Stimulated activated CD8-positive, alpha-beta memory T cell treated with anti-CD3 and anti-CD28 coated beads, Interleukin-4, amount 100 ng/mL, for 1 hour (primary cell): ENCODE measurements at places on chromosomes 6 and 20.

- no peak for DNase-seq
Observed at GRCh38 chr6:71965404-71965803, 79.1 kb downstream of the RIMS1 start.

DNA sequence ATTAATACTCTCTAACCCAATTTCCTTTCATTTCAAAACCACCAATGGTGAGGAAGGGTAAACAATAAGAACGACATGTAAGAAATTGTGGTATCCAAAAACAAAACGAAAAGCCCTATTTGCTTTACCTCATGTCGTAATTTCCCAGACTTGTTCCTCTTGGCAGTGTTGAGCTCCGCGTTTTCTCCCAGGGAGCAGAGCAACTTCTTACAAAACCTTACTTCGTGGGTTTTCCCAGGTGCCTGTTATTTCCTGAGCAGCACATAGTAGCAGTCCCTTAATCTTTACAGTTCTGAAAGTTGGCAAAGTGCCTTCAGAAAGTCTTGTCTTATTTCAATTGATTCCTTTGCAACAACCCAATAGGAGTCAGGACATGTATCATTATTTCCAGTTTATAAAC, 207.9 kb upstream of the MARCKS start:
- no peak for DNase-seq

- no peak for DNase-seq
Observed at GRCh38 chr6:6319952-6320811, at the start of gene F13A1. F13A1 (minus strand) TSS chr6:6320662; CDS start chr6:6318664, 1,998 bp downstream.

DNA sequence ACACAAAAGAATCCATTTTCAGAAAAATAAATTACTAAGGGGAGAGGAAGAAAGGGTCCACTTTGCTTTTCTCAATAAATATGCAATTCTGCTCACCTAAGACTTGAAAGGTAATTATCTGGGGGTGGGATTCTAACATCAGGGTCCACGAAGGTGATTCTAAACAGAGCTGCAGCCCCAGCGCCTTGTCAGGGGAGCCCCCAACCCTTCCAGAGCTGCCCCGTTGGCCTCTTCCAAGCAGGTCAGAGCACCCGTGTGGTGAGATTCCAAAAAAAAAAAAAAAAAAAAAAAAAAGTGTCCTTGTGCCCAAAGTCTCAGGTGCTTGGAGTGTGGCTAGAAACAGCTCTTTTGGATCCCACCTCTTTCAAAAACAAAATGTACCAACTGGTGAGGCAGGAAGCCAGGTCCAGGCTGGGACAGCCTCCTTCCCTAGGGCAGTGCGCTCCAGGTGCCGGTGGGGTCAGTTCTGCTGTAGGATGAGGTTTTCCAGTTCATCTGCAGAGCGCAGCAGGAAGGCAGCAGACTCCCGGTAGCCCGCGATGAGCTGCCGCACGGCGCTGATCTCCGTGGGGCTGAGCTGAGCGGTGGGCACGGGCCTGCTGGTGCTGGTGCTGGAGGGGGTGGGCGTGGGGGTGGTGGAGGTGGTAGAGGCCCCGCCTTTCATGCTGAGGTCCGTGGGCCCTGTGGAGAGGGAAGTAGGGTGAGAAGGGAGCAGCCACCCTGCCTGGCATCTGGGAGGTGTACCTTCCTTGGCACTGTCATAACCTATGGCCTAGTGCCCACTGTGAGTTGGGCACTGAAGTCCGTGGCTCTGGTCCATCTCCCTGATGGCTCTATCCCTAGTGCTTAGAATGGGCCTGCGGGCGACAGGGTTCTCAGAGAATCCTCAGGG, 89.3 kb downstream of the ASXL1 start:
- no peak for DNase-seq

GRCh38 chr20:8155229-8155628, 23.2 kb downstream of the PLCB1 start:
- DNase-seq, result no peak

DNA sequence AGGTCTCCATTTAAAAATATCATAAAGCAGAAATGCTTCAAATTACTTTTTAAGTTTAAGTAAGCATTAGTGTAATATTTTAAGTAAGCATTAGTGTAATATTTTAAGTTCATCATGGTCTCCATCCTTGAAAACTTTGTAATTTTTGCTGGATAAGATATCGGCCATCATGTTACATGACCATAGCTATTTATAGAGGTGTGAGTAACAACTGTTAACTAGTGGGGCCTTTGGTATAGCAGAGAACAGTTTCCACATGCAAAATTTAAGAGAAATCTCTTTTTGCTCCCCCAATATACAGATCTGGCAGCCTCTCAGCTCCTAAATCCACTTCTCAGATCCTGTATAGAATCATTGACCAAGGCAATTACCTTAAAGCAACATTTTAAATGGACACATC, 468 bp downstream of the TRDN start:
- no peak for DNase-seq

DNA sequence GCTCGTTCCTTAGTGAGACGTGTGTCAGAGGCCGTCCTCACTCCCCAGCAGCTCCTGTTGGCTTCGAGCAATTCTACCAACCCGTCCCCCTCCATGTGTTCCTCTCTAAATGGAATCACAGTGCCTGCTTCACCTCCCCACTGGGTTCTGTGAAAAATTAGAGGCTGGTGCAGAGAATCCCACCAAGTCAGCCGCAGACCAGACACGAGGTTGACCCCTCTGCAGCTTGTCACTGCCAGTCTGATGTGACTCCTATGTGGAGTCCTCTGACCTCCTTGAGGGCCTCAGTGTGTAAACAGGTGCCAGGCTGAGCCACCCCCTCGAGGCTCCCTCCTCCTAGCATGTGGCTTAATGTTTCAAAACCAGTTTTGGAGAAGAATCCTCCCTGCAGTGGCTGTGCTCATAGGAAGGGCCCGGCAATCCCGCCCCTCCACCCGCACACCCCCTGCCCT, 12.6 kb upstream of the IRF4 start:
- no peak for DNase-seq

GRCh38 chr20:61026173-61026572, 225.9 kb upstream of the CDH4 start:
- no peak for DNase-seq

DNA sequence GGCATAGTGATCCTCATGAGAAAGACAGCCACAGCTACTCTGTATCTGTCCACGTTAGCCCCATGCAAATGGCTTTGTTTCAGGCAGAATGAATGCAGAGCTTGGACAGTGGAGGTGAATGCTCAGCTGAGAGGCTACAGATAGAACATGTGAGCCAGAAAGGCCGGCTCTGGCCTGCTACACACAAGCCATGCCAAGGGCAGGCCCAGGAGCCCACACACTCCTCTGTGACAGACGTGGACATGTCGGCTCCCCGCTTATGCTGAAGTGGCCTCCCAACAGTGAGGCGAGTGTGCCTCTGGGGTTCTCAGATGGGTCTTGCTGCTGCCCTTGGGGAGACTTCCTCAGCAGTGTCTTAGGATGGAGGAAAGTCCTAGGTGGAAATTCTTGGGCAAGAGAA, 159.6 kb downstream of the SYNDIG1 start:
- no peak for DNase-seq

DNA sequence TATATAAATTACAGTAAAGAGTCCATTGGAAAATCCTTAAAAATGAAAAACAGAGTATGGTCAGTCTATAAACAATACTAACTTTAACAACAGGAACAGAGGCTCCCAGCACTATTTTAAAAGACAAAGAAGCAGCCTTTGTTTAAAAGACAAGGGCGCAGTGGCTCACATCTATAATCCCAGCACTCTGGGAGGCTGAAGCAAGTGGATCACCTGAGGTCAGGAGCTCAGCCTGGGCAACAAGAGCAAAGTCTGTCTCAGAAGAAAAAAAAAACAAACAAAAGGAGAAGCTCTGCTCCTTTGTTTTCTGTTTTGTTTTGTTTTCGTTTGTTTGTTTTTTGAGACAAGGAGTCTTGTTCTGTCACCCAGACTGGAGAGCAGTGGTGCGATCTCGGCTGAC, 89.4 kb downstream of the DTNBP1 start:
- no peak for DNase-seq

DNA sequence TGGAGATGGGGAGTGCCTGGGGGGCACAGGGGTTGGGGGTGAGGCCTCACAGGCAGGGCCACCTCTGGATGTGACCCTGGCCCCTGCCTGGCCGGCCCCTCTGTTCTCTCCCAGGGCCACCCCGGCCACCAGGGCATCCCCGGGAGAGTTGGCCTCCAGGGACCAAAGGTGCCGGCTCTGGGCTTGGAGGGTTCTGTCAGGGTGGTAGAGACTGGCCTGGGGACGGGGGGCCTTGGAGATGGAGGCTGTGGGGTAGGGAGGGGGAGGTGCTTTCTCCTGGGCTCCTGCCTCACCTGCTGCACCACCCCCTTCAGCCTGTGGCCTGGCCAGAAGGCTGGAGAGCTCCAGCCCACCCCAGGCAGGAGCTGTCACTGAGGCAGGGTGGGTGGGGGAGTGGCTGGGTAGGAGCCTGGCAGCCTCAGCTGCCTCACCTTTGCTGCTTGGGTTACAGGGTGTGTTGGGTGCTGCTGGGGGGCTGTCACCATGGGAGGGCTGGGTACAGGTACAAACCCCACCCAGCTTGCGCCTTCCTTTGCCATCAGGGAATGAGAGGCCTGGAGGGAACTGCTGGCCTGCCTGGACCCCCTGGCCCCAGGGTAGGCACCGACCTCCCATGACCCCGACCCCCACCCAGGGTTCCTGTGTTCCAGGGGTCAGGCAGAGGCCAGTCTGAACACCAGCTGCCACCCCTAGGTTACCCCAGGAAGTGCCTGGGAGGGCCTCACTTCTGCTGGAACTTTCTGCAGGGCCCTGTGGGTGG, 32.7 kb downstream of the COL20A1 start:
- DNase-seq, result no peak

DNA sequence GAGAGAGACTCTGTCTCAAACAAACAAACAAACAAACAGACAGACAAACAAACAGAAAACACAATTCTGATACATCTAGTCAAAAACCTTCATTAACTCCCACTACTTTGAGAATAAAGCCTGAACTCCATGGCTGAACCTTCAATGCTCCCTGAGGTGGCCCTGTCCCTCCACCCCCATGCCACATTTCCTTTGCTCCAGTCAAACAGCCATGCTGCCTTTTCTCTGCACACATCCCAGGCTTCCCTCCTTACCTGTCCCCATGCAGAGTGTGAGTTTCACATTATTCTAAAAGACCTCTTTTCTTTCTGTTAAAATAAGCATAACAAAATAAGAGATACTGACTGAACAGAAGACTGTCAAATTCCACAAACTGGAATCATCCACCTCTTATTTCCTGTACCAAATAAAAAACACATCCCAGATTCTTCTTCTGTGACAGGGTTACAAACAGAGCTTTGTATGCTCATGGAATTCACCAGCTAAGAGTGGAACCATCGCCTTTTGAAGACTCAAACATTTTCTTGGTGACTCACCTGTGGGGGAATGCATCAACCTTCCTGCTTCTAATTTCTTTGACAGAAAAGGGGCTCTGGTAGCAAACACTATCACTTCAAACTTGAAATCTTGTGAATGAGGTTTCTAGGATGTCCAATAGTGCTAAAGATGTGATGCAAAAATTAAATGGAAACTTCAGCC, 71.0 kb upstream of the SLC22A16 start:
- DNase-seq, result no peak

DNA sequence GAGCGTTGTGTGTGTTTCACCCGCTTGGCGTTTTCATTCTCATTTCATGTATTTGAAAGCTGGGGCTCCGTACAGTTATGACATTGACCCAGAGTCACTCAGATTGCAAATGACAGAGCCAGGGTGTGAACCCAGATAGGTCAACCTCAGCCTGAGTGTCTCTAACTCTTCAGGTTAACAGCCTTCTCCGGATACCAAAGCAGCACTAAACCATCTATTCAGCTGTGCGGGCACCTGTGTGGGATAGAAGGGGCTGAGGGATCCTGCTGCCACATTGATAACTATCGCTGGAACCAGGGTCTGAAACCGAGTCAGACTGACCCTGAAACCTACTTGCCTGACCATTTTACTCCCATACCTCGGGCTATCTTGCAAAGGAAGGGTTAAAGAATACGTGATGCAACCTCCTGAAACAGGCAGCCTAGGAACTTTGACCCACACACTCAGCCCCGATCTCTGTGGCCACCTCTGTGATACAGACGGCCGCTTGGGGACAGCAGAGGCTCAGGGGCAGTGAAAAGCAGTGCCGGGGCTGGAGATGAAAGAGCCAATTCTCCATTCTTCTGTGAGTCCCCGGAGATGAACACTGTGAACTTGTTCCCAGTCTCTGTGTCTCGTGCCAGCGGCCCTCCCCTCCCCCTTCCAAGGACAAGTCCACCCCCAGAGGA, 233.5 kb upstream of the QKI start:
- DNase-seq, result no peak

GRCh38 chr6:18245642-18246041, 18.7 kb downstream of the DEK start:
- DNase-seq, result no peak

- no peak for DNase-seq
Observed at GRCh38 chr6:158460602-158461169, 99.2 kb upstream of the TMEM181 start.

GRCh38 chr20:34240693-34241615, at the start of gene ASIP:
ASIP (plus strand) TSS chr20:34241423; CDS start chr20:34260375, 18,952 bp downstream.
- DNase-seq, result no peak

DNA sequence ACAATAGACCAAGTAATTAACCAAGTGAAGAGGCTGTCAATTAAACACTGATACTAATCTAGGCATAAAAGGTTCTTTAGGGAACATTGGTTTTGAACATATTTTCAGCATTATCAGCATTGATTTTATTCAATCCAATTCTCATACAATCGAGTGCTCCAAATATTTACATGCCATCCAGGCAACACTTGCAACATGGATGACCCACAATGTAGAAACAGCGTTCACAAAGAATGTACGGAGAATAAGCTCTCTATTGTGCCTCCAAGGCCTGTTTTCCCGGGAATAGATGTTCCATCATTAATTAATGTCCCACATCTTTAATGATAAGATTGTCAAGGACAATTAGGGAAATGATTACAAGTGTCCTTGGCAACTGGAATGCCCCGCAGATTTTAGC, 117.4 kb downstream of the RFX6 start:
- DNase-seq, result no peak

DNA sequence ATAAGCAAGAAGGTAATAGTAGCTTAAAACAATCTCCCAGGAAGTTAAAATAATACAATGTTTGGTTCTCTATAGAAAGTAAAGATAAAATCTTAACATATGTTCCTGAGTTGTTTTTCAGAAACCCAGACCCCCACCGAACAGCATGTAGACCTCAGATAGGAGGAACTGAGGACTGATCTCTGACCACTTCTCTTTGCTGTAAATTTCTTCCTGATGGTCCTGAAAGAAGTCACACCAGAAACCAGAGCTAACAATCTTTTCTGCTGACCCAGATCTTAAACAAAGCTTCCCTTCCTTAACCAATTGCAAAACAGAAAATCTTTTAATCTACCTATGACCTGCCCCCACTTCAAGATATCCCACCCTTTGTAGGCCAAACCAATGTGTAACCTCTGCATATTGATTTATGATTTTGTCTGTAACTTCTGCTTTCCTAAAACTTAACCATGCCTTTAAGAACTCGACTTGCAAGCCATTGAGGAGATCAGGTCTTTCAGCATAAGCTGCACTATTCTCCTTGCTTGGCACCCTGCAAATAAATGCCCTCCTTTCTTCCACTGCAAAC, 21.9 kb upstream of the BEND6 start:
- DNase-seq, result no peak

- no peak for DNase-seq
Observed at GRCh38 chr6:137246164-137246563, 27.0 kb upstream of the IFNGR1 start.

GRCh38 chr20:61776491-61777075, 289.1 kb downstream of the TAF4 start:
- DNase-seq, result no peak

GRCh38 chr6:160945516-160946177, 45.9 kb upstream of the MAP3K4 start:
- no peak for DNase-seq
